ENCODE measurements at places on chromosomes 7 and 10. TPM values are rescaled to one million over a fixed set of nuclear protein-coding genes. Genes with fewer than 3 reads are reported as not detected.

AEBP1 gene
- 165 TPM for total RNA-seq

TSPAN12 gene
- total RNA-seq: 1.2 TPM

SAP25 gene
- not detected for total RNA-seq

PTF1A gene
- total RNA-seq: not detected

SLC18A3 gene
- not detected for total RNA-seq

CCL26 gene
- 1.7 TPM for total RNA-seq

CFTR gene
- under 0.01 TPM for total RNA-seq

AKR1C8 gene
- total RNA-seq: not detected

MAT1A gene
- total RNA-seq: not detected

NPSR1 gene
- not detected for total RNA-seq
